ENCODE measurements at places on chromosomes 11 and 22.

- DNase-seq, result no peak
Observed at GRCh38 chr11:61524446-61524845, 15.9 kb downstream of the LRRC10B start.

GRCh38 chr11:62444236-62444833, 25.5 kb downstream of the SCGB1A1 start:
- peak; percentile 57 for DNase-seq

DNA sequence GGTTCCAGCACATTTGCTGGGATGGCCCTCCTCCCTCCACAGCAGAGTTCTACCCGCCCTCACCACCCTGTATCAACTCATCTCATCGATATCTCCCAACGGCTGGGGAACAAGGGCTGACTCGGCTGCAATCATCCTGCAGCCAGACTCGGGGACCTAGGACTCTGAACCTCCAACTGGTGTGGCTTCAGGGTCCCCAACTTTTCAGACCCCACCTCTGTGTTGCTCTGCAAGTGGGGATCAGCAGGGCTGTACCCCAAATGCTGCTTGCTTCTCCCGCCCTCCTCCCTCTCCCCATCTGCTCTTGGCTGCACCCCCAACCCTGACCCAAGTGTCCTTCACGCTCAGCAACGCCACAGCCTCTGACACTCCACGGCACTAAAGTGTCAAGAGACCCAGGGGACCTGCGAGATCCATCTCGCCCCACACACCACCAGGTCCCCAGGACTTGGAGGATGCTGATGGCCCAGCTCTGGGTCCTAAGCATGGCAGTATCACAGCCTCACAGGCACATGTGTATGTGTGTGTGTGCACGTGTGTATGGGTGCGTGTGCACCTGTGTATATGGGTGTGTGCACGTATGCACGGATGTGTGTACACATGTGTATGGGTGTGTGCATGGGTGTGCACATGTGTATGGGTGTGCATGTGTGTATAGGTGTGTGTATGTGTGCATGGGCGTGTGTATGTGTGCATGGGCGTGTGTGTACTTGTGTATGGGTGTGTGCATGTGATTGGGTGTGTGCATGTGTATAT, 26.4 kb downstream of the KCNQ1 start:
- no peak for DNase-seq

GRCh38 chr11:72918851-72919250, 104.6 kb downstream of the ATG16L2 start:
- no peak for DNase-seq

GRCh38 chr11:115083144-115083806, 404.9 kb downstream of the NXPE2 start:
- no peak for DNase-seq

DNA sequence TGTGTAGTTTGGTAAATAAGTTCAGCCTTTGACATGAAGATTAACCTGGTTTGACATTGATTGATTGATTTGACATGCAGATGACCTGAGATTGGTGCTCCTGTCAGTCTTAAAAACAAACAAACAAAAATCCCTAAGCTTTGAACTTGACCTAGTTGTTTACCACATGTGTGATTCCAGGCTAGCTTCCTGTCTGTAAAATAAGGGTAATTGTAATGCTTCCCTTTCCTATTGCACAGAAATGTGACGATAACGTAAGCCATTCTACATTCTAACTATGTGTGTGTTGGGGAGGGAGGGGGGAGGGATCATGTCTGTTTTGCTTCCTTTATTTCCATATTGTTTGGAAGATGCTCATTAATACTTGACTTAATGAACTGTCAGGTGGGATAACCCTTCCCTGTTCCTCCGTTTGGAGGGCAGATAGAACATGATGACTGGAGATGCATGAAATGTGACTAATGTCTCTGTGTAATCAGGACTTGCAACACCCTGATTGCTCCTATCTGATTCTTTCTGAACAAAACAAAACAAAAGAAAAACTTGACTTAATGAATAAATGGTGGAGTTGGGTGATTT, 106.1 kb upstream of the CLMP start:
- DNase-seq, result no peak

All from GM10248 (cell line).